Stimulated activated CD4-positive, alpha-beta T cell treated with anti-CD3 and anti-CD28 coated beads, TNF-alpha, amount 100 ng/mL, for 1 hour (primary cell): ENCODE measurements at places on chromosomes 5 and 9.

DNA sequence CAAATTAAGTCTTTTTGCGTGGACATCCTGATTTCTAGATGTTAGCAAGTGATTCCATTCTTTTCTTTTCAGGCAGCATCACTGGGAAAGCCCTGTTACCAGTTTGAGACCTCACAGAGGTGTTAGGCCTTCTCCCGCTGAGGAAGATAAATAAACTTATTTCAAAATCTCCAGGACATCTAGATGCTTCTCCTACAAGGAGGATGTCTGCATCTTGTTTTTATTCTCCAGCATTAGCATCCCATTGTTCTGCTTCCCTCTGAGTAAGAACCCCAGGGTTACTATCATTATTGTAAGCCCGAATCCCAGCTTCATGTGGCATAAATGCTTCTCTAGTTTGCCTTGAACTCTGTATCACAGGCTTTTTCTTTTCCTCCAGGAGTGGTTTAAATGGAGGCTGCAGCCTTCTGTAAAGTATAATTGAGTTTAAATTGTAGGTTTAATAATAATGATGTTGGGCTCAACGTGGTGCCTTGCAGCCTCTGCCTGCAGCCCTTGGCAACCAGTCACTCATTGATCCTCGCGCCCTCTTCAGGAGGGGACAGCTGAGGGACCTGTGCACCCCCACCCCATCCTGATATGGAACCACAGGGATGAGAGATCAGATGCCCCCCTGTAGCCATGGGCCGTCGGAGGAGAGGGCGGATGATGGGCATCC, 114.9 kb downstream of the PDZD2 start:
- DNase-seq: no peak

GRCh38 chr9:108119530-108120113, 630.1 kb upstream of the KLF4 start:
- DNase-seq: no peak

GRCh38 chr5:177599731-177600507, at the start of gene B4GALT7:
B4GALT7 (plus strand) TSS chr5:177600132; CDS start chr5:177600211, 79 bp downstream.
- peak; percentile 76 for DNase-seq

DNA sequence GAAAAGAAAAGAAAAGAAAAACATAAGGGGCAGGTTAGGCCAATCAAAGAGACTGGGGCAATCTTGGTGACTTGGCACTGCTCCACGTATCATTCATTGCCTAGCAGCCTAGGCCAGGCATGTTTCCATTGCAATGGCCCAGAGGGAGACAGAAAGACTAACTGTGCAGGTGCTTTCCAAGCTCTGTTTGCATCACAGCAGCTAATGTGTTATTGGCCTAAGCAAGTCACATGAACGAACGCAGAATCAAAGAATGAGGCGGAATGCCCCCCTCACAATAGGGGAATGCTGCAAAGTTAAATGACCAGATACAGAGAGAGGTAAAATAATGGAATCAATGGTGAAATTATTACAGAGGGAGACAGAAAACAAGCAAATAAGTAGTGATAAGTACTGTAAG, 11.1 kb upstream of the VPS13A start:
- DNase-seq: no peak

- no peak for DNase-seq
Measured at GRCh38 chr9:129036923-129037766, 719 bp downstream of the MIGA2 start.

- no peak for DNase-seq
Measured at GRCh38 chr5:95723632-95724369, 7.3 kb upstream of the RHOBTB3 start.

- no peak for DNase-seq
Measured at GRCh38 chr5:159186319-159186718, 23.0 kb downstream of the RNF145 start.

GRCh38 chr9:85064811-85065371, 395.4 kb downstream of the NTRK2 start:
- DNase-seq: no peak

GRCh38 chr5:73205305-73205704, 32.3 kb downstream of the TMEM174 start:
- DNase-seq: no peak

DNA sequence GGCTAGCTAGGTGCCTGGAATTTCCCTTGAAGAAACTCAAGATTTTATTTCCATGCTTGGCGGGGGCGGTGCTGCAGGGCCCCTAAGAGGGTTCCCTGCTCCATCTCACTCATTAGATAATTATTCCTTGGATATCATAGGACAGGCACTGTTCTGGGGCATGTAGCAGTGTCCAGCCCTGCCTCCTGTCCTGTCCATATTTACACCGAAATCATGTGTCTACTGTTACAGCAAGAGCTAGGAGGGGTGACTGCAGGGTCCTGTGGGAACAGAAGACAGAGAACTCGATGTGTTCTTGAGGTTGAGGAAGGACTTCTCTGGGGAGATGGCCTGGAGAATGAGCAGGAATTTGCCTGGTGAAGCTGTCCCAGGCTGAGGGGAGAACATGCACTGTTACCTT, 96.6 kb downstream of the CYFIP2 start:
- no peak for DNase-seq

DNA sequence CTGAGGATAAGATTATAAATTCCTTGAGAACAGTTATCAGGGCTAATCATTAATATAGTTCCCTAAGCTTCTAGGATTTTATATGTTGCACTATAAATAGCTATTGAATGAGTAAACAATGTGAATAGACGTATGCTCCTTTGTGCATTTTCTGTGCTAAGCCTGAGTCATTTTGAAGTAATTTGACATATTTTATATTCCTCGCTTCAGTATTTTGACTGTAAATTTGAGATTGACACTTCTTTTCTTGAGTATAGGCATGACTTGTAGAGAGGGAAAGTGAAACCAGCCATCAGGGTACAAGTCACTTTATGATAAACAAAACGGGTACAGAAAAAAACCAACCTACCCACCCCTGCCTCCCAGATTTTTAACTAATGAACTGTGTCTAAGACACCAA, 367.7 kb upstream of the PRR16 start:
- DNase-seq: no peak

- no peak for DNase-seq
Measured at GRCh38 chr9:112621018-112621655, 96.8 kb downstream of the INIP start.

DNA sequence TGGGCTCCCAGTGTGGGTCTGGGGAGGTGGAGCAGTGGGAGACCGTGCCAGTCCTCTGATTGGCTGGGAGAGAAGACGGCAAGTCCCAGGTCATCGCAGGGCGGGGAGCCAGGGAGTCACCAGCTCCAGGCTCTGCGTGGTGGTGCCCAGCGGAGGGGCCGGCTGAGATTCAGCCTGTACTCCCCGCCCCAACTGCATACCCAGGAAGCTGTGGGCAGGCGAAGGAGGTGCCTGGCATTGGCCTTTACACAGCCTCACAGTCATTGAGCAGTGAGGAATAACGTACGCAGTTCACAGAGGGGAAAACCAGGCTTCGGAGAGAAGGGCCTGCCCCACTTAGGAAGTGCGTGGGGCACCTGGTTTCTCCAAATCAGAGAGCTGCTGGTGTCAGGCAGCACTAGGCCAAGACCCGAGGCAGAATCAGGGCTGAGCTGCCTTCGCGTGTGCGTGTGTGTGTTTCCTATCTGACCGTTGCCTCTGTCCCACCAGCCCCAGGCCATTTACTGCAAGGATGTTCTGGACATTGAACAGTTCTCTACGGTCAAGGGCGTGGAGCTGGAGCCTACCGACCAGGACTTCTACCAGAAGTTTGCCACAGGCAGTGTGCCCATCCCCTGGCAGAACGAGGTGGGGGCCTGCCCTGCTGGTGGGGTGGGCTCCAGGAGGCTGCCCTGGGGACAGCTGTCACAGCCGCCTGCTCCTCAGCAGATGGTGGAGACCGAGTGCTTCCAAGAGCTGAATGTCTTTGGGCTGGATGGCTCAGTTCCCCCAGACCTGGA, 6.2 kb upstream of the PRR7 start:
- no peak for DNase-seq

- DNase-seq: no peak
Measured at GRCh38 chr9:128940271-128940921, 7.0 kb downstream of the DOLK start.

GRCh38 chr9:131416509-131416908, 22.6 kb downstream of the PRRC2B start:
- no peak for DNase-seq

DNA sequence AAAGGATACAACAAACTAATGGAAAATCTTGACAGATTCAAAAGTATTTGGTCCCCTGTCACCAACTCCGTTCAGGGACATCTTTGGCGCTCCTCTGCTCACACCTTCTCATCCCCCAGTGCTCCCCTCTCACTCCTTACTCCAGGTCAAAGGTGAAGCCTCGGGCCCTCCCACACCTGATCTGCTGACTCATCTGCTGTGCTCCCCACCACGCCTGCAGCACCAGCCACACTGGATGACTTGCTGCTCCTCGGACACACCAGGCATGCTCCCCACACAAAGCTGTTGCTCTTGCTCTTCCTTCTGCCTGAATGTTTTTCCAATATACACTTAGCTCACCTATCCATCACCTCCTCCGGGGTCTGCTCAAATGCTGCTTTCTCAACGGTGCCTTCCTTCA, 123.4 kb downstream of the ESM1 start:
- no peak for DNase-seq

GRCh38 chr5:167790462-167791260, 500.8 kb upstream of the WWC1 start:
- no peak for DNase-seq

DNA sequence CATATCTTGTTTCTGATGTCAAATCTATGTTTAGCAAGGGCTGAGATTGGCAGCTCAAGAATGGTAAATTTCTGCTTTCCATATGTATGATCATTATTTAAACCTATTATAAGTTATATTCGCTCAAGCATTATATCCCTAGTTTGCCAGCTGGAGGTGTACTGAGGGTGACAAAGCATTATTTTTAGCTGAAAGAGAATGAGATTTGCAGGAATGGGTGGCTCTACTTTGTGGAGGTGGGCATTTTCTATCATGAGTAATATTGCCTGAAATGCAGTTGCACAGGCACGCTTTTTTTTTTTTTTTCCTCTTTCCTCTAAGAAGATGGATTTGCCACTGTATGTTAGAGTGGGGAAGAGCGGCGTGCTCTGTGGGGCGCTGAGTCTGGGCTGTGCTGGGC, 393.8 kb downstream of the EBF1 start:
- DNase-seq: no peak

GRCh38 chr5:1436036-1436435, 9.2 kb downstream of the SLC6A3 start:
- DNase-seq: no peak

GRCh38 chr5:98771382-98772109, 1.9 kb upstream of the RGMB start:
- no peak for DNase-seq

DNA sequence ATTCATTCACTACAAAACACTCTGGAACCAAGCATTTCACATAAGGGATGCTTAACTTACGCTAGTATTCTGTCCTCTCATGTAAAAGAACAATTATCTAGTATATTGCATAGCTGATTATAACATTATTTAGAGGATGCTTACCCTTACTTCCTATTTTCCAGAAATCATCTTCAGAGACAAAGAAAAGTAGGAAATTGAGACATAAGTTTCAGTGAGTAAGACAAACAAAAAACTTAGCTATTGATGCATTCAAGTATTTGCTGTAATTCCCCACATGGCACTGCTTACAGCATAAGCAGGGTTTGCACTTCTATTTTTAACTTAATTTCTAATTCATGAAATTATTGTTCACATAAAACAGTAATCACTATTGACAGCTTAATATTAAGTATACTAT, 104.8 kb upstream of the SREK1 start:
- no peak for DNase-seq

- DNase-seq: no peak
Measured at GRCh38 chr5:143066556-143067281, 296.5 kb downstream of the ARHGAP26 start.

- DNase-seq: no peak
Measured at GRCh38 chr5:178423901-178424809, 166.0 kb downstream of the COL23A1 start.

DNA sequence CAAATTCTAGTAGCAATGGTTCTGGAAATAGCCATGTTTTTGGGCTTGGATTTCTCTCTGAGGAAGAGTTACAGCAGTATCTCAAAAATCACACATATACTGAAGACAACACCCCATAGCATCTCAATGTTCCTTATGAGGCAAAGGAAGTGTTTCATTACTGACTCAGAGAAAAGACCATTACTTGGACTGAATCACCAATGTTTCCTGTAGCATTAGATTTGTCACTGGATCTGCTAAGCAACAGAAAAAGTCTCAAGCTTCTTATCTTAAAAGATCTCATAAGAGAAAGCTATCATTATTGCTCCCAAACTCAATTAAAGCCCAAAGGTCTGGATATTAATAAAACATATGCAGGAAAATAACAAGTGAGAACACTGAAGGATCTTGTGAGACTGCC, 272.4 kb downstream of the ADAMTS6 start:
- no peak for DNase-seq

GRCh38 chr5:57174128-57174889, 450 bp downstream of the GPBP1 start:
- no peak for DNase-seq

DNA sequence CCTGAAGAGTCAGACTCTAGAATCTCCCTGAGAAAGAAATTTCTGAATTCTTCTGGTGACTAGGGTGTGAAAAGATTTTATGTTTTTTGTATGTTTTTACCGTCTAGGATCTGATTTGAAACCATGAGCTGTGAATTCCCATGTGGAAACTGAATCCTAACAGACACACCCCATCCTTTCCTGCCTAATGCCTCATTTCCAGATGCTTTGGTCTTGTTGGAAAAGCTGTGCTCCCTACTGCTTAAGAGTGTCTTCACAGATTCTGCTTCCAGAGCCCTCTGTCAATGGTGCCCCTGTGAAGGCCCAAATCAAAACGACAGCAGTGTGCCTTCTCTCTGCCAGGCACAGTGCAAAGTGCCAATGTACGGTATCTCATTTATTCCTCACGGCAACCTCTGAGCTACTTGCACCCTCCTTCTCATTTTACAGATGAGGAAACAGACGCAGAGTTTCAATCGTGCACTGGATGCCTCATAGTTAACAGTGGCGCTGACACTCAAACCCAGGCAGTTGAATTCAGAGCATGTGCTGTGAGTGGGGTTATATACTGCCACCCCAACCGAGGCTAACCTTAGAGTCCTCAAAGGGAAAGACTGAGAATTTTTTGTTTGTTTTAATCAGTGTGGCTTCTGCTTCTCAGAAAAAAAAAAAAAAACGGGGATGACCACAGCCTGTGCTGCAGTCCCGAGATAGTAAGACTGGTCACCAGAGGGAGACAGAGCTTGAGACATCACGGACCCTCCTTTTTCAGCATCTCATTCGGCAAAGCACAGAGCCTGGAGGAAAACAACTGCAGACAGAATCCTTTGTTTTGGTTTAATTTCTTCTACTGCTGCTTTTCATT, 188.4 kb downstream of the SNCAIP start:
- DNase-seq: no peak

GRCh38 chr9:129458663-129459546, 162.0 kb downstream of the C9orf50 start:
- no peak for DNase-seq
